ENCODE measurements at places on chromosomes 11 and 22.

DNA sequence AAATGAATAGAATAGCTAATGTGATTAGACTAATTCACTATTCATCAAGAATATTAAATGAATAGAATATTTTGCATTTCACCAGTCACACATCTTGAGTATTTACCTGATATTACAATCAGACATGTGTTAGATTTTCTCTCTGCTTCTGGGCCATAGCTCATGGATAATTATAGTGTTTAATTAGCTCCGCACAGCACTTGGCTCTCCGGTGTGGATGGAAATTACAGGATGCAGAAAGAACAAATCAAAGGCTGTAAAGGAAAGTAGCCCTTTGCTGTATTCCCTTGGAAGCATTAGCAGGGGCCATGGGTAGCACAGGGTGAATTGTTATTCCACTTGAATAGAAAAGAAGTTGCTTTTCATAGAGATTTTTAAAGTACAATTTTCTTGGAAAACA, 320.3 kb upstream of the SORL1-AS1 start:
- DNase-seq: no peak

GRCh38 chr11:118152020-118152551, 537 bp downstream of the SCN4B start:
- no peak for DNase-seq

DNA sequence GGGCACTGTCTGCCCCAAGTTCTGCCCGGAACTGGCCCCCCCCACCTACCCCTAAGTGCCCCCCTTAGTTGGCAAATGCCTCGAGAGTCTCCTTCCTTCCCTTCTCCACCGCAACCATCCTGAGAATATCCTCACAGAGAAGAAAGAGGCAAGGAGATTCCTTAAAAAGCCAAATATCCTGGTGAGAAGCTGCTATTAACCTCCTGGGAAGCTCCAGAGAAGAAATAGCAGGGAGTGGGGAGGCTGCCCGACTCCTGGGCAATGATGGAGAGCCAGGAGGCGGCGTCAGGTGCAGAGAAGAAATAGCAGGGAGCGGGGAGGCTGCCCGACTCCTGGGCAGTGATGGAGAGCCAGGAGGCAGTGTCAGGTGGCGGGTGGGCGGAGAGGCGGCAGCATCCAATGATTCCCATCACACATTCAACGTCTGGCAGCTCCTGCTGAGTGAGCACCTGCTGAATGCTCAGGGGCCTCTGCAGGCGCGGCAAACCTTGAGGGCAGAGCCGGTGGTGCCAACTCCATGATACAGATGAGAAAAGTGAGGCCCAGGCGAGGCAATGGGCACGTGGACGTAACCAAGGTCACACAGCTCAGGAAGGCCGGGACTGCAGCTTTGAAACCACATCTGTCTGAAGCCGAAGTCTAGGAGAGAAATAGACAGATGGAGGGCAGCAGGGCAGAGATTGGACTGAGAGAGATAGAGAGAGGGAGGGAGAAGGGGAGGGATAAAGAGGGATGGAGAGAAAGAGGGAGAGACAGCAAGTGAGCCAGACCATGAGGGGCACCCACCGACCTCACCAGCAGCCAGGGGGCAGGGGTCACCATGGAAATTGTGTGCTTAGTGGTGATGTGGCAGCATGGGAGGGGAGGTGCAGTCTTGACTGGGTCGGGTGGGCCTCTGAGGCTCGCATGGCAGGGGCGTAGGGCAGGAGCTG, 58.3 kb downstream of the CYTH4 start:
- no peak for DNase-seq

GRCh38 chr22:34105461-34106062, 185.3 kb upstream of the LARGE1 start:
- DNase-seq: peak; percentile 4

DNA sequence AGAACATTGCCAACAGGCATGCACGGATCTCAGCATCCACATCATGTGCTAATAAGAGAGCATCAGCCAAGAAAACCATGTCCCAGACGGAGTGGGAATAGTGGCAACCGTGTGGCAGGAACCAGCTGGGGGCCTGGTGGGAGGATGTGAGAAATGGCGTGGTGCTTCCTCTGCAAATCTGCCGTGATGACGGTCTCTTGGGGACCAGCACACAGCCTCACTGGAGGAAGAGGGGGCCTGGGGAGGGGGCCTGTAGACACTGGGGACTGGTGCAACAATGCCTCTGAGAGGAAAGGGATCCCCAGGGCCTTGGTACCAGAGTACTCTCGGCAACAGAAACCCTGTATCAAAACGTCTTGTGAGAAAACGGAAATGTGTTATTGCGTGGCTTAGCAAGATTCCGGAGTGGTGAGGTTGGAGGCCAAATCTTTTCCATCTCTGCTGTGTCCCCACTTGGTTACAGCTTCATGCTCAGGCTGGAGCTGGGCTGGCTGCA, 154.3 kb upstream of the TBCEL start:
- no peak for DNase-seq

DNA sequence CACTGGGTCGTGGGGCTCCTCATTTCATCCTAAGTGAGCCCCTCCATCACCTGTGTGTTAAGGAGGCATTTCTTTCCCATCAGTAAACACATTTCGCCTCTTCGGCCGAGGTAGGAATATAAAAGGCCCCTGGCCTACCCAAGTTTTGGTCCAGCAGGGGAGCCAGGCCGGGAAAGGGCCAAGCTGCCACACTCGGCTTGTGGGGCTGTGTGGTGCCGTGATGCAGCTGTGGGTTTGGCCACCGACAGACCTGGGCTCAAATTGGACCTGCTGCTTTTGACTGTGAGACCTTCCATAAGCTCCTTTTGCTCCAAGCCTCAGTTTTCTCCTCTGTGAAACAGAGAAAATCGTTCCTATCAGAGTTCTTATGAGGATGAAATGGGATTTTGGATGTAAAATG, 771 bp downstream of the NDUFV1 start:
- DNase-seq: no peak

GRCh38 chr11:15816260-15816871, 540.0 kb downstream of the SOX6 start:
- no peak for DNase-seq

GRCh38 chr11:123797114-123797513, 9.0 kb downstream of the OR6M1 start:
- DNase-seq: no peak

GRCh38 chr11:110513846-110514437, 84.2 kb downstream of the FDX1 start:
- DNase-seq: no peak

DNA sequence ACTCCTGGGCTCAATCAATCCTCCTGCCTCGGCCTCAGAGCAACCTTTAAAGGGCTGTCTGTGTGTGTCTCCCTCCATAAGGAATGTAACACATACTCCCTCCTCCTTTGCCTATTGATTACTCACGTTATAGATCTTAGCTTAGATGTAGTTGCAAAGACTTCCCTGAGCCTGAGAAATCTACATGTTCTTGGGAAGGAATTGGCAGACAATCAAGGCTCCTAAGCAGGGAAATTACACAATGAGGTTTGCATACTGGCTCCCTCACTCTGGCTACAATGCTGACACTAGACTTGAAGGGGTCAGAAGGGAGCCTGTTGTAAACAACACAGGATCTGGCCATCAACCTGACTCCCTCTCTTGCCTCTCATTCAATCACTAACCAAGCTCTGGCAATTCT, 5.2 kb upstream of the OLFML1 start:
- DNase-seq: no peak

- no peak for DNase-seq
Measured at GRCh38 chr22:39470451-39471291, 13.9 kb downstream of the MGAT3 start.

GRCh38 chr11:133011604-133012003, 520.7 kb downstream of the OPCML start:
- DNase-seq: no peak

DNA sequence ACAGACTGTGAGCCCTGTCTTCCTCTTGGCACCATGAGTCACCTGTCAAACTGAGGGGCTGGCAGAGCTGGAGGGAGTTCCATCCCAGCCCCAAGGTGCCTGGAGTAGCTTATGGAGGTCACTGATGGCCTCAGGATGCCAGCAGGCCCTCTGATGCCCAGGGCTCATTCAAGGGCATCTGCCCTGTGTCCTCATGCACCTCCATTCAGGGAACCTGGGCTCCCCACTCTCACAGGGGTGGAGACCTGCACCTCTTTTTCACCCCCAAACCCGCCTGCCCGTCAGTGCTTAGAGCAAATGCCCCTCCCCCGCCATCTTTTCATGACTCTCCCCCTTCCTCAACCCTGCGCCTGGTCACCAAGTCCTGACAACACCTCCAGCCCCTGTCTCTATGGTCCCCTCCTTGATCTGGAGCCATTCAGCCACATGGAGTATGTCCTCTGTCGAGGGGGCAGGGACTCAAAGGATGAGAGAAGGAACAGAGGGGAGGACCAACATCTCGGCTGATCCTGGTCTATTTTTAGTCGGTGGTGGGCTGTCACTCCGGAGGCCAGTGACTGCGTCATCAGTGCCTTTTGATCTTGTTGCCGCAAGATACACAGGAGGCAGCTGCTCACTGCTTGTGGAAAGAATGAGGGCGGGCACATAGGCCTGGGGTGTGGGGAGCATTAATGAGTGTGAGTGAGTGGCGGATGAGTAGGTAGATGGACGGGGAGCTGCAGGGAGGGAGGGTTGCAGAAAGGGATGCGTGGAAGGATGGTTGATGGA, 72.2 kb downstream of the CDKN1C start:
- DNase-seq: no peak

DNA sequence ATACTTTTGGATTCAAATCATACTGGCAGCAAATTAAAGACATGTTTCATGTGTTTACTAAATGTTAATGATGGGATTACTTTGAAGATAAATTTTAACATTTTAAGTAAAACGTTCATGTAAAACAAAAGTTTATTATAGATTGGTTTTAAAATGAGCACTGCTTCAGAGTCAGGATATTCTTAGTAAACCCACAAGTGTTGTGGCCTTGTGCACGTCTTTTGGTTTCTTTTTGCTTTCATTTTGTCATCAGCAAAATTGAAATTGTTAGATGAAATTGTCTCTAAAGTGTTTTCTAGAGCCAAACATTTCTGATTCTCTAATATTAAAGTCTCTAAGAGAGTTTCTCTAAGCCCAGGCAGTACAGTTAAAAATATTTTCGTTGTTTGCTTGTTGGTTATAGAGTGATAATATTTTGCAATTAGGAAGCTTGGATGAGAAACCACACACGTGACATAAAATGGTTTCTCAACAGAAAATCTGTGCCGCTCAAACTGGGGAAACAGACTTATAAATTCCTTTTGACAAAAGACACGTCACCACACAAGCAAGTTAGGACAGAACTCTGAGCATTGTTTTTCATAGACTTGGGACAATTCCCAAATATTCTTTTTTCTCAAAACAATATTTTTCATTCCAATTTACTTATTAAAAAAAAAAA, 164.4 kb downstream of the TEAD1 start:
- no peak for DNase-seq

- no peak for DNase-seq
Measured at GRCh38 chr11:59859673-59860072, 6.6 kb downstream of the TCN1 start.

DNA sequence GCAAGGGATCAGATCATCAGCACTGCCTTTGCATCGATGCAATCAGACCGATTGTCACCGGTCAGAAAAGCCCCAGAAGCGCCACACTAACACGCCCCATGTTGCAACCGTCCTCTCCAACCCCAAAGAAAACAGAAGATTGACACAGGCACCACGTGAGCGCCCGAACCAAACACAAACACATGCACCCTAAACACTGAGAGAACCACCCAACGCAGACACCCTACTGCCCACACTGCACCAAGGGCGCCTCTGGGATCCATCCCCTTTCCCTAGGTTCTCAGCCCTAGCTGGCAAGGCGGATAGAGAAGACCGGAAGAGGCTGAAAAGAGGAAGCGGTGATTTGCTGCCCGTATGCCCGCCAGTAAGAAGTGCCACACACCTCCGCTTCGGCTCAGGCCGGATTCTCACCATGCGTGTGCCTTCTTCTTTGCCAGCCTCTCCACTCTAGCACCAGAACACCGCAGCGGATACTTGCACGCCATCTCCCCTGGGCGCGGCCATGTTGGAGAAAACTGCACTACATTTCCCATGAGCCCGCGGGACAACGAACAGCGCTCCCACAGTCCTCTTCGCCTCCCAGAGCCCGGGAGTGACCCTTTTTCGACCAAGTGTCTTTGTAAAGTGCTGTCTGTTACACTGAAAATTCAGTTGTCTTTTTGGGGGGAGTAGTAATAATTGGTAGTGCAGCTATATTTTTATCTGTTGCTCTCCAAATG, at the start of gene ALKBH8:
TSS of gene ALKBH8 (minus strand) at position 517 of the 719 bp plus-strand sequence. CDS start 4,842 bp downstream, outside the sequence.
- DNase-seq: peak; percentile 83

GRCh38 chr22:49807780-49808708, 19.6 kb downstream of the BRD1 start:
- DNase-seq: peak; percentile 24

GRCh38 chr22:18035751-18036150, 11.4 kb upstream of the MICAL3 start:
- DNase-seq: no peak

GRCh38 chr11:46366661-46367161, 14.8 kb upstream of the MDK start:
- DNase-seq: no peak

GRCh38 chr11:73968356-73968966, 14.2 kb downstream of the UCP2 start:
- no peak for DNase-seq

DNA sequence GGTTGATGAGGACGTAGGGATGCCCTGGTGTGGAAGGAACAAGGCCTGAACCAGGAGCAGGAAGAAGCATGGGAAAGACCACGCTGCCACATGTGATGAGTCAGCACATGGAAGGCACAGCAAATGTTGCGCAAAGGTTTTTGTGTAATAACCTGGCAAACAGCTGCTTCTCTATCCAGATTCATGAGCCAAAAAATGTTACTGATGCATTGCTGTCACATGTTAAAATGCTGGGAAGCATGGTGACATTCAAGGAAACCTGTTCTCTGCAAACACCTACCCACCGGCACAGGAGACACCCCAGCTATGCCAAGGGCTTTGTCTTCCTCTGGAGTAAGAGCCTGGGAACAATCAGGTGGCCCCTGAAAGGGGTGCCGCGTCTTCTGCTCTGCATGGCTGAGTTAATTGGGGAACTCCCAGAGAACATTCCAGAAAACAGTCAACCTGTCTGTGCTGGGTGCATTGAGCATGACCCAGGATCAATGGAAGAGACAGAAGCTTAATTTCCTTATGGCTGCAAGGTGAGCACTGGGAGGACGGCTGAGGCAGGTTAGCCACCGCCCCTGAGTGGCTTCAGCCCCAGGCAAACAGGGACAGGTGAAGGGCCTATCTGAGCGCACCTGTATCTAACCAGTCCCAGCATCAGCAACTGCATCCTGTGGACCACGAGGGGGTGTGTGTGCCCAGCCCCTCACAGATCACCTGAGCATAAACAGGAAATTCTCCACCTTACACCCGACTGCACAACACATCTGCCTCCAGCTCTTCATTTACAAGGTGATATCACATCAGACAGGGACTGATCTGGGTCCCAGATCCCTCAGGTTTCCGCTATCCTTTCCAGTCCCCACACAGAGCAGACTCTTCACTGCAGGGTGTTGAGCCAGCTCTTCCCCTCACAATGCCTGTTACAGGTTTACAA, 108.4 kb downstream of the GGTLC2 start:
- no peak for DNase-seq
